AG08396 (cell line): ENCODE measurements at places on chromosomes 12 and 14.

DNA sequence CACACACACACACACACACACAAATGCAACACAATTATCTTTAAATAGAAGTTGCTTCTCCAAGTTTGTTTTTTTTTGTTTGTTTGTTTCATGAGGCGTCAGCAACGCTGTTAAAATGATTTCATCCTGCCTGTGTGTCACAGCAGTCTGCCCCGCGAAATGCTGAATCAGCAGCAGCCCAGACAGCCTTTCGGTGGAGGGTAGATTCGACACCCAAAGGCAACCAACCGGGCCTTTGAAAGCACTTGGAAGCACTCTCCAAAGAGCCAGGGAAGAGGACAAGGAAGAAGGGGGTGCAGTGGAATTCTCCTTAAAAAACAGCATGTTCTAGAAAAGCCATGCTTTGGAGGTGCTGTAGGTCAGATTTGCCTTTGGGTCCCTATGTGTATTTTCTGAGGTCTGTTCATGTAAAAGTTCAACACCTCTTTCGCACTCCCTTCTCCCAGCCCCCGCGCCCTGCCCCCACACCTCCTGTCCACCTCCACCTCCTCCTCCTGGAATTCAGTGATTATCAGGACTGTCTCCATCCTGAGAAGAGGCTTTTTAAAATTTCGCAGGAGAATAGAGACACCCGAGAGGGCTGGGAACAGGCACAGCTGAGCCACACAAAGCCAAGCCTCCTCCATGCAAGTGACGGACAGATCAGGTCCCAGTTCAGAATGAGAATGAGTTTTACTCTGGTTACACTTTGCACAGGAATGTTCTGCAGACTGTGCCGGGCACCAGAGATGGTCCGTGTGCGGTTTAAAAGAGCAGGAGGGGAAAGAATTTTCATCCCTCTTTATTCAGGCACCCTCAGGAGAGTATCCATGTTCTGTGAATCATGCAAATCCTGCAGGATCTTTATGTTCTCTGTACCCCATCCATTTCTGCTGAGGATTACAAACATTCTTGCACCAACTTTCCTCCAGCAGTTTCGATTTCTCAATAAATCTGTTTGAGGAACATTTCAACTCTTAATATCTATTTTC is 177.9 kb downstream of the ETV6 start:
- DNase-seq: no peak

GRCh38 chr14:91258011-91258618 is 13.6 kb upstream of the GPR68 start:
- no peak for DNase-seq

DNA sequence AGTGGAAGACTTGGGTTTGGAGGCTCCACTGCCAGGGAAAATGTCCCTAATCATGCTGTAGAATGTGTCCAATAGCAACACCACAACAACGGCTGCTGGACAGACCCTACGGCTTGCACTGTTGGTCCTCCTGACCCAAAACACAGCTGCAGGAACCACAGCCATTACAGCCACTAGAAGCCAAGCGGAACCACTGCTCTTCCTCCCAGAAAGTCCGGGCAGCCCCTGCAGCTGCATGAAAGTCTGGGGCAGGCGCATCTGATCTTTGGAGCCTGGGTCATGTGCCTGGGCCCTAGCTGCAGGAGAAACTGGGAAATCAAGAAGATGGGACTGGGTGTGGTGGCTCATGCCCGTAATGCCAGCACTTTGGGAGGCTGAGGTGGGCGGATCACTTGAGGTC is 124.7 kb upstream of the METAP2 start:
- DNase-seq: no peak

DNA sequence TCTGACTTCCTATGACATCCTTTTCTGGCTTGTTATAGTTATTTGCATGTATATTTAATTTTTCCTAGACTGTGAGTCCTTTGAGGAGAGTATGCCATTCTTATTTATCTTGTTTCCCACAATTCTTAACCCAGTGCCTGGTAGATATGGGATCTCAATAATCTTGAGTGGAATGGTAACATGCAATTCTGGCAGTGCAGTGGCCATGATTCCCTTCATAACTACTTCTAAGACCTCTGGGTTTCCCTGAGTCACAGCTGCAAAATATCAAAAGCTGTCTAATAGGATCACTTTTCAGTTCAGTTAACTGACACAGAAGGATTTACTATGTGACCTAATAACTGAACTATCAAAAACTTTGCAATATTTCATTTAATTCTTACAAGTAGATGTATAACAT is 135.0 kb downstream of the ADAMTS20 start:
- DNase-seq: no peak

- peak; percentile 14 for DNase-seq
Measured at GRCh38 chr12:93667672-93668071, 9.5 kb upstream of the CRADD start.

- no peak for DNase-seq
Measured at GRCh38 chr12:89960607-89961394, 252.2 kb upstream of the ATP2B1 start.

DNA sequence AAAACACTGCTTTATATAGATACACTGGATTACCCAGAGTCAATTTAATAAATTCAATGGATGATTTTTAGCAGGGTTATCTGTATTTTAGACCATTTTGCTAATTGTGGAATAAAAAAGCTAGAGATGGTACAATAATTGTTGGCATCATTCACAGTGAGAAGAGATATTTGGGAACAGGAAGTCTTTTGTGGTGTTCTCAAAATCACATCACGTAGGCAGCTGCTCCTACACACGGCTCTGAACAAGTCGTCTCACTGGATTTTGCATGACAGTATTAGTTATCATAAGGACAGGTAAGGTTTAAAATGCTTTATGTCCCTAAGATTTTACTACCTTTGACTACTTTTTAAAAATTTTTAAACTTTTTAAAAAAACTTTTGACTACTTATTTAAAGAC is 52.0 kb downstream of the PAPLN start:
- no peak for DNase-seq

GRCh38 chr14:101475456-101476257 is 85.6 kb upstream of the DIO3 start:
- peak; percentile 61 for DNase-seq

- no peak for DNase-seq
Measured at GRCh38 chr12:88383405-88383804, 196.9 kb downstream of the KITLG start.

GRCh38 chr14:71168564-71169427 is 261.5 kb downstream of the PCNX1 start:
- DNase-seq: no peak

DNA sequence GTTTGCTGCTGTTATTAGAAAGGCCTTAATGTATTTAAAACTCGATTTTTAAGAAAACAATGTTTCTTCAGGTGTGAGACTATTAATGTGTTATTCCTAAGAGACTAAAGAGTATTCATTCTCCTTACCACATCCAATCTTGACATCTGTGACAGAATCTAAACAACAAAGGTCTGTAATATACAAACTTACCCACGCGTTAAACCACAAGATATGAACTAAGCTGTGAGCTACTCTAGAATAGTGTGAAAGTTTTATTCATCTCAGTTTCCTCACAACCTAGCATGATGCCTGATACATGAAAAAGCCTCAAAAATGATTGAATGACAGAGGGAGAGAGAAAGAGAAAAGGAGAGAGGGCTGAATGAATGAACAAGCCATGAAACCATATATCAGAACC is 117.3 kb upstream of the COCH start:
- DNase-seq: no peak

- DNase-seq: no peak
Measured at GRCh38 chr12:10543499-10543898, 37.8 kb downstream of the EIF2S3B start.

GRCh38 chr14:23434488-23435222 is 805 bp downstream of the MYH7 start:
- DNase-seq: no peak

GRCh38 chr12:122318607-122319605 is 52.6 kb upstream of the VPS33A start:
- peak; percentile 71 for DNase-seq

DNA sequence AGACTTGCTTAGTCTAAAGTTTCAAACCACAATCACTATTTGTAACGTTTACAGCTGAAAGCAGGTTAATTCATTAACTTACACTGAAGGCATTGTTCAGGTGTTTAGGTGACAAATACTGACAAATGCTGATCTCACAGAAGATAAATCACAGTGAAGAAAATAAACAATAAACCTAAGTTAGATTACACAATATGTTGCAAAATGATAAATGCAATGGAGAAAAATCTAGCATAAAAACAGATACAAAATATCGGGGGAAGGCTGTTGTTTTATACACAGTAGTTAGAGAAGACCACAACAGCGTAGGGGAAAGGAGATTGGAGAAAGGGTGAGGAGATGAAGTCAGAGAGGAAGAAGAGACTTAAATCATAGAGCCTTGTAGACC is 3.0 kb downstream of the SCAF11 start:
- no peak for DNase-seq

- DNase-seq: no peak
Measured at GRCh38 chr12:122489038-122489437, 11.7 kb downstream of the ZCCHC8 start.

DNA sequence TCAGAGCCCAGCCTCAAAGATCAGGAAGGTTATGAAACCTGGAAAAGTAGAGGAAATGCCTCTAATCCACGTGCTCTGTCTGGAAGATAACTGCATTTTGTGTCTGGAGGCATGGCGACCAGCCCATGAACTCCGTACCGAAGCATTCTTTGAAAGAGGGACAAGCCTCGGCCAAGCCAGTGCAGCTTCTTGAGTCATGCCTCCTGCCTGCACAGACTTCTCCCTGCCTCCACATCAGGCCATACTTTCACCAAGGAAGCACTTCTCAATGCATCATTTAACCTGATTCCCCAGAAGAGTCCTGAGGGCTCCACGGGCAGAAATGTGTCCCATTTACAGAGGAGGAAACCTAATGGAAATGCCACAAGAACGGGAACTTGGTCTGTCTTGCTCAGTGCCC is 3.4 kb downstream of the ACTN1 start:
- peak; percentile 62 for DNase-seq

DNA sequence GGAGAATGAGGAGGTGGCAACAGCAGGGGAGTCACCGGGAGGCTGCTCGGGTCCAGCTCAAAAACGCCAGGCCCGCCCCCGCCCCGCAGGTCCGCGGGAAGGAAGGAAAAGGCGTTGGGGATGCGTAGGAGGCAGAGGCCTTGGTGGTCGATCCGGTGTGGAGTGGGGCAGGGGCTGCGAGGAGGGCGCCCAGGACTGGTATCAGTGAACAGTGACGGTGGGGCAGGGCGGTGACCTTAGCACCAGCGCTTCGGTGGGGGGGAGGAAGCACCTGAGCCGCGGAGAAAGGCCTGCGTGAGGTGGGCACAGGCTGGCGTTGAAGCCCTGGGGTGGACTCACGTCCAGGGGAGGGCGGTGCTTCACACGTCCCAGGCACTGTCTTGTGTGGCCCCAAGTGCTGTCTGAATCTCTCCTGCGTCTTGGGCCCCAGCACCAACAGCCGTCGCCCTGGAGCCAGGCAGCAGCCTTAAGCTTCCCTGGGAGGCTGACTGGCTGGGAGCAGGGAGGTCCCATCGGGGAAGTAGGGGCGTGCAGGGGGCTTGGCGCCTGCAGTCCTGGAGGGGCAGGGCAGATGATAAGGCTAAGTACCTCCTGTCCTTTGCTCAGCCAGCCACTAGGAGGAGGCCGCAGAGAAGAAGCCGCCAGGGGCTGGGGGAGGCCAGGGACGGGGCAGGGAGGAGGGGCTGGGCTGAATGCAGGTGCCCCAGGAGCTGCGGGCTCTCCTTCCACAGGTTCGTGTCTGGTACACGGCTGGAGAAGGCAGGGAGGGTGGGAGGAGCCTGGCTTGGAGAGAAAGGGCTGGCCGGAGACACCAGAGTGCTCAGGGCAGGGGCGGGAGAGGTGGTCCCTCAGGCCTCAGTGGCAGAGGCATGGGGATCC is 26.5 kb downstream of the ZBTB42 start:
- peak; percentile 77 for DNase-seq

- DNase-seq: no peak
Measured at GRCh38 chr14:100105357-100106169, 40.3 kb downstream of the EVL start.

DNA sequence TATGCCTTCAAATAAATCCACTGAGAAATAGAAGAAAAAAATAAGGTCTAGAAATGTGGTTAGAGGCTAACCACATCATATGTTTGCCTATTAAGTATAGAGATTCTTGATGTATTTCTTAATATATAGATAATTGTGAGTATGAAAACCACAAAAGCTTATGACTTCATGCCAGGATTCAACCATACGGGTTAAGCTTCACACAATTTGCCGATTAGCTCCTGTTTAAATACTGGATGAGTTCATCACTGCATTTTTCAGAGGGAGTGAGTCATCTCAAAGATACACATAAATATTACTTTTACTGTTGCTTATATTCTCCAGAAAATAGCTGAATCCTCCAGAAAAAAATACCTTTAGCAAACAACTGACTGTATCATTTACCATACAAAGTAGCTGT is 79.6 kb downstream of the RPL10L start:
- DNase-seq: no peak
